ENCODE measurements at places on chromosomes 2 and 18. TPM values are rescaled to one million over a fixed set of nuclear protein-coding genes. Genes with fewer than 3 reads are reported as not detected.

- no peak for DNase-seq
Measured at GRCh38 chr2:38030635-38031355, 45.2 kb downstream of the CYP1B1 start.

ITPRIPL1 gene
- polyA plus RNA-seq, result 1.9 TPM

- DNase-seq, result peak; percentile 53
Measured at GRCh38 chr2:35428548-35428947, 927.0 kb upstream of the CRIM1 start.

- peak; percentile 21 for DNase-seq
Measured at GRCh38 chr2:1051075-1051474, 100.4 kb downstream of the SNTG2 start.

LOXL3 gene
- 11.0 TPM for polyA plus RNA-seq

- DNase-seq, result no peak
Measured at GRCh38 chr18:24011123-24011917, 3.2 kb upstream of the TTC39C start.

TMEM169 gene
- polyA plus RNA-seq, result 0.91 TPM

C2orf15 gene
- polyA plus RNA-seq, result 8.9 TPM

- no peak for DNase-seq
Measured at GRCh38 chr18:21408681-21409080, 166.6 kb downstream of the GREB1L start.

DNA sequence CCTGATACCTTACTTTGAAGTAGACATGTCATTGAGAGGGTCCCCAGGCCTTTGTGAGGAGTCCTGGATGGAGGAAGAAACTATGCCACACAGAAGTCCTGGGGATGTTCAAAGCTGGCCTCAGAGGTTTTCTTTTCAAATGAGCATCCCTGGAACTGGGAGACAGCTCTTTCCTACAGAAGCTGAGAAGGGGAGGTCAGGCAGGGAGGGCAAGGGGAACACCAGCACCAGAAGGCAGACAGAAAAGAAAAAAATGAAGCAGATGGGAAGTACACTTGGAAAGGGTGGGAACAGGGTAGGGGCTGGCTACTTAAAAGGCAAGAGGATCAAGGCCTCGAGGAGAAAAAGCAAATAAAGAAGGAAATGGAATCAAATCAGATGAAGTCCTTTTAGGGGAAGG is 120.0 kb downstream of the FMNL2 start:
- no peak for DNase-seq
